Retinal pigment epithelial cell (primary cell): ENCODE measurements at places on chromosomes 12 and 14.

DNA sequence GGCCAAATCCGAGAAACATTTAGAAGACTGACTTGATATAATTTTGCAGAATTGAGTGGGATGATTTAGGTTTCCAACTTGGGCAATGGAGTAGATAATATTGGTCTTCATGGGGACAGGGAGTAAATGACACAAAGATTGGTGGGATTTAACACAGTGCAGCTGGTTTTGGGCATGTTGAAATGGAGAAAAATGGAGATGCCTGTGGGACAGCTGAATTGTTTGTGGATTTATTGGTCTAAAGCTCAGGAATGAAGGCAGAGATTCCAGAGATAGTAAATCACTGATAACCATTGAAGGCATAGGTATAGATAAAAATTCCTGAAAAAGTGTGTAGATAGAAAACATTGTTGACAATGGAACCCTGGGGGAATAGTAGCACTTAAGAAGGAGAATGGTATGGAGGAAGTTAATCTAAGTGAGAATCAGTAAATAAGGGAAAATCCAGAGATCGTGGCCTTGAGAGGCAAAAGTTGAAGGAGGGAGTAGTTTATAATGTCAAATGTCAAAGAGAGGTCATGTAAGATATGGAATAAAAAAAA, 120.9 kb upstream of the ATP2B1 start:
- DNase-seq: no peak

DNA sequence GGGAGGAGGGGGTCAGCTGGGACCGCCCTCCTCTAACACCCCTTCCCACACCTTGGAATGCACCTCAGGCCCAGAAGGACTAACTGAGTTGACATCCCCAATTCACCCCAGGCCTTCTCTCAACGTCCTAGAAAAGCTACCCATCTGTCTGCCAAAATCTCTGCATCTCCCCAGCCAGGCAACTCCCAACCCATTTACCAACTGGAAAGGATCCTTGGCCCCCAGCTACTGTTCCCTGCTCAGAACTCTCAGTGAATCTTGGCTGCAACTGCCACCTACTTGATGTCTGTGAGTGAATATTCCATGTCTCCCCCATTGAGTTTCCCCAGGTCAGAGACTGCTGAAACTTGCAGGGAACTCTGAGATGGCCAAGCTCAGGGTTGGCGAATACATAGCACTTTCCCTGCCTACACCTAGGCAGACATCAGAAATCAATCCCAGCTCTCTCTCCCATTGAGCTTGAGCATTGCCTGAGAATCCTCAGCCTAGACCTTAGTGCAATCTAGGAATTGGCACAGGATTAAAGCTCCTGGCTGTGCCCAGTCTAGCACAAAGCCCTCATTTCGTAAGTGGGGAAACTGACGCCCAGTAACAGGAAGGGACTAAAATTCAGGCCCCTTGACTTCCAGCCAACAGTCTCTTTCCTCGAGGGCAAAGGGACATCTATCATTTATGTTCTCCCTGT, 71.9 kb upstream of the NCOR2 start:
- DNase-seq: no peak

DNA sequence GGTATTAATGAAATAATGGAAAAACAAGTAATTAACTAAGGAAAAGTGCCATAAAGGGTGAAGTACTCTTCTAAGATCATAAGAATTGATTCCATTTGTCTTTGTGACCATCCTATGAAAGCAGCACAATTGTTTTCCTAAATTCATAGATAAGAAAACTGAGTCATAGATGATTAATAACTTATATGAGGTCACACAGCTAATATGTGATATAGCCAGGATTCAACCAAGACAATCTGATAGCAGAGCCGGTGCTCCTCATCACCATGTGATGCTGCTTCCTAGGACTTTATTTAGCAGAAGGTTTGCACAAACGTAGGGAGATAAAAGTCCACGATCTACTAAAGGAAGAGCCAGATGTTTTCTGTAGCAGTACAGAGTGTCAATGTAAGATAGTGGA, 181.5 kb upstream of the SYT1 start:
- no peak for DNase-seq

DNA sequence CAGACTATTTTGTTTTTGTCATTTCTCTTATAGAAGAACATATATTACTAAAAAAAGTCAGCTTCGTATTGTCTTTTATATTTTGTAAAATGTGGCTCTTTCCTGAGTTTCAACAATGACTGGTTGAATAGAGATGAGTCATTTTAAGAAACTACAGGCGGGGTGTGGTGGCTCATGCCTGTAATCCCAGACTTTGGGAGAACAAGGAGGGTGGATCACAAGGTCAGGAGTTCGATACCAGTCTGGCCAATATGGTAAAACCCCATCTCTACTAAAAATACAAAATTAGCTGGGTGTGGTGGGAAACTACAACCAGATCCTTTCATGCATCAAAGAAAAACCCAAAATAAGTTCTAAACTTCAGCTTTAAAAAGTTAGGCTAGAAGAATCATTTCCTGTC, 28.8 kb downstream of the HECTD4 start:
- no peak for DNase-seq

- no peak for DNase-seq
Observed at GRCh38 chr12:74537126-74537706, 419 bp upstream of the ATXN7L3B start.

DNA sequence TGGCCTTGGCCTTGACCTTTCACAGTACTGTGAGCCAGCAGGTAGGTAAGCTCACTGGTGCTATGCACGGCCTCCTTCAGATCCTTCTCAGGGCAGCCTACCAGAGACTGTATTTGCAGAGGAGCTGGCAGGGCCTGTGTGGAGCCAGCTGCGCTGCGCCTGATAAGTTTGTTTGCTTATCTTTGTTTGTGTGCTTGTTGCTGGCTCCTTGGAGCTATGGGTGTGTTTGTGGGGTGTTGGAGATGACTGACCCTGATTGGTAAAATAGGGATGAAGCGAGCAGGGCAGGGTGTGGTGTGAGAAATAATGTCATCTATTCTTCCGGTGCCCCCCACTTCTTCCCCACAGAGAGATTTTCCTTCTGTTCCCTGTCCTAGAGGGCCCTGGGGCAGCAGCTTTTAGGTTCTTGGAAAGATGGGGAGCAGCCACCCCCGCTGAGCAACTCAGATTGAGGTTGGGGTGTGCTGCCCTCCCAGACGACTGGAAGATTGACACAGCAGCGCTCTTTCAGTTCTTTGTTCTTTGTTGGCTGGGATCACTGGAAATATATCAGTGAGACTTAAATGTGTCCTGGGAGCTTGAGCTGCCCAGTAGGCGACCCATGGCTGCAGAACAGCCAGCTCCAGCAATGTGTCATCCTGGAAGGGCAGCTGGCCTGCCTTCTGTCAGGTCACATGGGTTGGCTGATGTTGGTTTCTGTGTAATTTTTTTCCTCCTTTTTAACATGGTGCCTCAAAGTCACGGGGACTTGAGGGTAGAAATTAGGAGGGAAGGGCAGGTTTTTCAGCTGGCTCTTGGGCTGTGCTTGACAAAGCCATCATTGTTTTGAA, 19.6 kb downstream of the MLXIP start:
- no peak for DNase-seq

DNA sequence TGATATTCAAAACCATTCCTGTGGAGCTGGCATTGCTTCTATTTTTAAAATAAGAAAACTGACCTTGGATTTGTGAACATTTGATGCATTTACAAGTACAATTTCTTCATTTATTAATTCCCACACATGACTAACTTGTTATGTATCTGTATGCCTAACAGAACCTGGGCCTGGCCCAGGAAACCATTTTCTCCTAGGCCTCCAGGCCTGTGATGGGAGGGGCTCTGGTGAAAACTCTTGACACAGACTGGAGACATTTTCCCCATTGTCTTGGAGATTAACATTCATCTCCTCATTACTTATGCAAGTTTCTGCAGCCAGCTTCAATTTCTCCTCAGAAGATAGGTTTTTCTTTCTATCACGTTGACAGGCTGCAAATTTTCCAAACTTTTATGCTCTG, 42.0 kb downstream of the GLIPR1L2 start:
- no peak for DNase-seq

DNA sequence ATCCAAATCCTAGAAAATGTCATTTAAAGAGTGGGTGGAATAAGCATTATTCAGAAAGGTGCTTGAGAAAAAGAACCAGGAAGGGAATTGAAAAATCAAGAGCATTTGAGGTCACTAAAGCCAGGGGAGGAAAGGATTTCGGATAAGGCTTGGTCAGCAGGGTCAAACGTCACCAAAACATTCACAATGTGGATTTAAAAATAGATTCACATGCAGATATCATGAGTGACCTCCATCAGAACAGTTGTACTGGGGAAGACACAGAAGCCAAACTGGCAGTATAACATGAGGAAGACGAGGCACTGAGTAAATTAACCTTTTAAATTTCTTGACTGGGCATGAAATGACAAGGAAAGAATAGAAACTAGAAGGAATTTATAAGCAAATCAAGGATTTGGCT, 175.1 kb upstream of the CCDC196 start:
- DNase-seq: no peak

- no peak for DNase-seq
Observed at GRCh38 chr14:32947792-32948191, 9.1 kb downstream of the NPAS3 start.

DNA sequence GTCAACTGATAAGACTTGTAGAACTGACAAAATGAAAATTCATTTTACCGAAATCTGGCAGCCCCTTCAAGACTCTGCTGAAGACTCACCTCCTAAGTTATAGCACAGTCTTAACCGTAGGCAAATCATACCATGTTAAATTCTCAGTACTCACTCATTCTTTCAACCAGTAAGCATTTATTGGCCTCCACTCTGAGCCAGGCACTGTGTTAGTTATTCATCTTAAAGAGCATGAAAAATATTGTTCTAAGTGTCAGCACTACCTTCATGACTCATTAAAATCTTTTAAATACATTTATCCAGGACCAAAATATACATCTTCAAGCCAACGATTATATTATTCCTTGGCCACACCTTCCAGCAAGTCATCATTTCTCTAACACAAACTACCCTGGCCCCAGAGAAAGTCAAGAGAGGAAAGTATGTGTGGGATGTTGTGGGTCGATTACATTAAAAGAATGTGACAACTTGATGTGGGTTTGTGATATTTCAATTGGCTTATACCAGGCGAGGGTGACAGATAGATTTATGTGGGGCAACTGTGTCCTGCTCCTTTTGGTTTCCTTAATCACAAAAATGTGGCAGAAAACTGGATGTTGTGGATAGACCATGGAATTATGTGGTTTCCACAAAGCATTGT, 55.0 kb downstream of the TMEM30B start:
- no peak for DNase-seq

GRCh38 chr14:97107760-97108159, 310.6 kb downstream of the VRK1 start:
- DNase-seq: no peak

DNA sequence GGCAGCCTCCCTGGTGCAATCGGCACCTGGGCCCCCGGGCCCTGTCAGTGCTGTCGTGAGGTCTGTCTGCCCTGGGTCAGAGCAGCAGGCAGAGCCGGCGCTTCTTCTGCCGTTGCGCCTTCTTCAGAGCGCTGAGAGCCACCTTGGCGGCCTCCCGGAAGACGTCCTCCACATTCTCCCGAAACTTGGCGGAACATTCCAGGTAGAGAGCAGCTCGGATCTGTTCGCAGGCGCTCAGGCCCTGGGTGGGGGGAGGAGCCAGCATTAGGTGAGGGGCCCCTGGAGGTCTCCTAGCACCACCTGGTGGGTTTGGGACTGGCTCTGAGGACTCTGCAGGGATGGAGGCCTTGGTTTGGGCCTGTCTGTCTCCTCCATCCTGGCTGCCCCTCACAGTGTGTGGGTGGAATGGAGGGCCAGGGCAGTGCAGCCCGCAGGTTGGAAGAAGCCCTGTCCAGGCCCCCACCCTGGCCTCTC, 14.0 kb downstream of the RHOF start:
- DNase-seq: no peak

GRCh38 chr14:99036611-99037293, 235.2 kb downstream of the BCL11B start:
- no peak for DNase-seq

GRCh38 chr12:106671840-106672239, 89.0 kb downstream of the RFX4 start:
- no peak for DNase-seq

- DNase-seq: no peak
Observed at GRCh38 chr14:88929656-88930436, 105.4 kb downstream of the TTC8 start.

DNA sequence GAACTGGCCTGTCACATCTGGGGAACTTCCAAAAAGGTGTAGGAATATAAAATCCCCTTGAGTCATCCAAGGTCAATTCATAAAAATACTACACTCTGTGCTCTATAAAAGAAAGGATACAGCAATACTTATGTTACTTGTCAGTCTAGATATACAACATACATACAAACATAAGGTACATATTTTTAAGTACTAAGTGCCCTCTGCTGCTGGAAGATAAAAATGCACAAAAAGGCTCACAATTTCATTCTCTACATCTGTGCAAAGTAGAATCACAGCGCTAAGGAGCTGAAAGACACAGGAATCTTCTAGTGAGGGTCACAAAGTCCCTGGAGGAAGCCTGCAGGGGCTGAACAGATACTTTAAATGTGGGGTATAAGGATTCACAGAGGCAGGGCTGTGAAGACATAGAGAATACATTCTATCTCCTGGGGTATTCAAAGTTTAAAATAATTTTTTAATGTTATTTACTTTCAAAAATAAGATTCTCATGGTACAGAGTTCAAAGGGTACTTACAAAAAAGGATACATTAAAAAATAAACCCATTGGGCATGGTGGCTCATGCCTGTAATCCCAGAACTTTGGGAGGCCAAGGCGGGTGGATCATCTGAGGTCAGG, 10.2 kb upstream of the GOLGA5 start:
- DNase-seq: no peak

- DNase-seq: no peak
Observed at GRCh38 chr12:3333583-3333982, 157.4 kb upstream of the PRMT8 start.

GRCh38 chr12:49552899-49553298, 14.1 kb downstream of the KCNH3 start:
- no peak for DNase-seq

DNA sequence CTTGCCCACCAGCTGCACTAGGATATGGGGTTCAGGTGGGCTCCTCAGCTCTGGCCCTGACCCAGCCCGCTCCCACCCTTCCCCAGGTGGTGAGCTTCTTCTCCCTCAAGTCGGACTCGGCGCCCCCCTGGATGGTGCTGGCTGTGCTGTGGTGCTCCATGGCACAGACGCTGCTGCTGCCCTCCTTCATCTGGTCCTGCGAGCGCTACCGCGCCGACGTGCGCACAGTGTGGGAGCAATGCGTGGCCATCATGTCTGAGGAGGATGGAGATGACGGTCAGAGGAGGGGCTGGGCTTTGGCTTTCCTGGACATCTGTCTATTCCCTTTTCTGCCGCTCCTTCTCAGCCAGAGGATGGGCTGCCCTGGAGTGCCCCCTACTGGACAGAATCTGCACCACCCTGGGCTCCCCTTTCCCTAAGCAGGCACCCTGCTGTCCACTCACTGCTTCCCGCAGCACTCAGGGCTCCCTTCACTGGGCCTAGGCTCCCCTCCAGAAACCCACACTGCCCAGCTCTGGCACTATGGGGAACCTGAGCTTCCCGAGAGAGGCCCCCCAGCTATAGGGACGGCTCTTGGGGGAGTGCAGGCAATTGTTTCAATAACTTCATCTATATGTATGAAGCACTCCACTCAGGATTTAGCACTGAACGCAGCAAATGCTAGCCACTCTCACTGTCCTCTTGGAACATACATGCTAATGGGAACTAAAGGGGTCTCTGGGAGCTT, 2.6 kb upstream of the P3H3 start:
- DNase-seq: no peak
